Naive B cell (primary cell): ENCODE measurements at places on chromosomes 2 and 18. TPM values are rescaled to one million over a fixed set of nuclear protein-coding genes. Genes with fewer than 3 reads are reported as not detected.

AFF3 gene
- 96.2 TPM for polyA plus RNA-seq

DNA sequence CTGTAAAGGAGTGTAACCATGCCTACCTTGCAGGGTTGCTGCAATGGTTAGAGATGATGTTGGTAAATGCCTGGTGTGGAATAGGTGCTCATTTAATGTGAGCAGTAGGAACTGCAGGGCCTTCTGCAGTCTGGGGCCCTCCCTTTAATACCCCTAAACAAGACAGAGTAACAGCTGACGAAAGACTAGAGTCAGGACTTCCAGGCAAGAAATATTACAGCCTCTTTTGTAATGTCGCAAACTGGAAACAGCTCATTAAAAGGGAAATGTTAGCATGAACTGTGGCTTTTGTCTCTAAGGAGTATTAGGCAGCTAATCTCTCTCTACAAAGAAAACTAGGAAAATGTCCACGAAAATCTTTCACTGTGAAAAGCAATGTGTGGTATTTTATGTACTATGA lies 26.0 kb downstream of the MARCO start:
- DNase-seq: no peak

DNA sequence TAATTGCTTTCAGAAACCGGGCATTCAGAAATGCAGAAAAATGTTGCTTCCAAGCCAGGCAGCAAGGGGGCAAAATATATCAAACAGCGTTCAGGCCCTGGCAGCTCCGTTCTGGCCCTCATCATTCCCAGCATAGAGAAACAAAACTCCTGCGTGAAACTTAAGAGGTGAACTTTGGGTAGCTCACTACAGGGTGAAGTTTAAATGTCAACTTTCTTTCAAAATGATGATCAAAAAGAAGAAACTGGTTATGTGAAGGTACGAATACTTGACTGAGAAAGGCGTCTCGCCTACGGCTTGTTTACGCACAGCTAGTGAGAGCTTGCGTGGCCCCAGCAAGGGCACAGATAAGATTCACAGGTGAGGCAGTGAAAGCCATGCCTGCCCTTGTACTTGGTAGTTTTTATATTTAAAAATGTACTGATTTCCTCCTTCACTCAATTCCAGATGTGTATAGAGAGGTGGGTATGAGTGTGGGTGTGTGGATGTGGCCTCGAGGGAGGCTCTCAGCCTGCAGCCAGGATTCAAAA lies 127.5 kb downstream of the NFATC1 start:
- no peak for DNase-seq

DNA sequence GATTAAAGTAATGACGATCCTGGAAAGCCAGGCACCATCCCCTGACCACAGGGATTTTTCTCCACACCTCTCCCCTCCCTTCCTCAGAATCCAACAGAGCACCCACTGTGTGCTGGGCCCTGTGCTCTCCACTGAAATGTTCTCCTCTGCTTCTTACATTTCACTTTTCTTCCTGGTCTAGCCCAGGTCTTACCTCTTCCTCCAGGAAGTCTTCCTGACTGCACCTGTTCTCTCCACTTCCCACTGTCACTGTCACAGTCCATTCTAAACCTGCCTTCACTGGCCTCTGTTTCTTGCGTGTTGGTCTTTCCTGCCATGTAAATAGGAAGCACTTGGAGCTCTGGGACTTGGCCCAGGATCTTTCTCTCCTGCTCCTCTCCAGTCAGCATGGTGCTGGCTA lies 7.4 kb upstream of the NGEF start:
- no peak for DNase-seq

DNA sequence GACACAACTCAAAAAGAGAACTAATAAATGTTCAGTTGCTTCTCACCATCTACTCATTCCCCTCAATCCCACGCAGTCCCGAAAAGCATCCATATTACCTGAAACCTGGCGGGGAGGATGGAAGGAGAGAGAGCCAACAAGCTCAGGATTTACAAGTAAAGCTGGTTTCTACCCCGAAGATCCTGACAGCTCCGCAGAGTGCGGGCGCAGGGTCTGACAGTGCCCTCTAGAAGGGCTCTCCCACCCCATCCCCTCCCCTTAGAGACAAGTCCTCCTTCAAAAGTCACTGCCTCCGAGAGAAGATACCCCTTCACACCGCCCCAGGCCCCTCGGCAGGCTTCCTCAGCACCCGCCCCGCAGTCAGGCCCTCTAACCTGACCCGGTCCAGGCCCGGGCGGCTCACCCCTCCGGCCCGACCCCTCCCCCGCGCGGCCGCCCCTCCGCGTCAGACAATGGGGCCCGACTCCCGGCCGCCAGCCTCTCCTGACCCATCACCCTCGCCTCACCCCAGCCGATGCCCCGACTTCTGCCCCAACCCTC lies 550 bp downstream of the RAB1A start:
- no peak for DNase-seq

DNA sequence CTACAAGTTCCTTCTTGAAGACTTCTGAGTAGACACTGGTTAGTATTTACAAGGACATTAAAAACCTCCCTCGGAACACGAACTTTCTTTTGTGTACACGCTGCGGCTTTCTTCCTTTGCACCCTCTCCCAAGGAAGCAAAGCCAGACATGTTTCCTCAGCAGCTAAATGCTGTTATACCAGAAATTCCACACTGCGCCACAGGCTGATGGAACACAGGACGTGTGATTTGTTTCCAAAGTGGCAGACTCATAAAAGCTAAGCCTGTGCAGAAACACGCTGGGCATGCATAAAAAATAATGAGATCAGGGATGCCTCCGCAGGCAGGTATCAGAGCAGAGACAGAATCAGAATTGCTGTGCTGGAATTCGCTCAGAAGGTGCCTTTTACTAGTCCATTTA lies 73.0 kb upstream of the RGPD5 start:
- no peak for DNase-seq

GRCh38 chr18:35355140-35355618 lies 11.0 kb upstream of the ZNF24 start:
- peak; percentile 67 for DNase-seq

DNA sequence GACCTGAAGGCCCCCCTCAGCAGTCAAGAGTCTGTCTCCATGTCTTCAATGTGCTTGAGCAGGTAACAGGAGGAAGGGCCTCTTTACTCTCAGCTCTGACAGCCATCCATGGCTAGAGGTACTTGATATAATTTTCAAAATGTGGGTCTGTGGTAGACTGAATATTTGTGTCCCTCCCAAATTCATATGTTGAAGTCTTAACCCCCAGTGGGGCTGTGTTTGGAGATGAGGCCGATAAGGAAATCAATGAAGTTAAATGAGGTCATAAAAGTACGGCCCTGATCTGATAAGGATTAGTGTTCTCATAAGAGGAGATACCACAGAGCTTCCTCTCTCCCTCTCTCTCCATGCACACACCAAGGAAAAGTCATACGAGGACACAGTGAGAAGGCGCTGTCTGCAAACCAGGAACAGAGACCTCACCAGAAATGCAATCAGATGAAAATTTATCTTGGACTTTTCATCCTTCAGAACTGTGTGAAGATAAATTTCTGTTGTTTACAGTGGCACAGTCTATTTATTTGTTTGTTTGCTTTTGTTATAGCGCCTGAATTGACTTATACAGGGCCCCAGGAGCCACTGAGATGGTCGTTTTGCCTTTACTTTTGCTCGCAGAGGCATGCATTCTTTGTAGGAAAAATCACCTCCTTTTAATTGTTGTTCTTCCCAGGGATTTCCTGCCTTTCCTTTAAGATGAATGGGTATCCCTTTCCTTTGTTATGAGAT lies 274.8 kb upstream of the TRIB2 start:
- DNase-seq: no peak

DNA sequence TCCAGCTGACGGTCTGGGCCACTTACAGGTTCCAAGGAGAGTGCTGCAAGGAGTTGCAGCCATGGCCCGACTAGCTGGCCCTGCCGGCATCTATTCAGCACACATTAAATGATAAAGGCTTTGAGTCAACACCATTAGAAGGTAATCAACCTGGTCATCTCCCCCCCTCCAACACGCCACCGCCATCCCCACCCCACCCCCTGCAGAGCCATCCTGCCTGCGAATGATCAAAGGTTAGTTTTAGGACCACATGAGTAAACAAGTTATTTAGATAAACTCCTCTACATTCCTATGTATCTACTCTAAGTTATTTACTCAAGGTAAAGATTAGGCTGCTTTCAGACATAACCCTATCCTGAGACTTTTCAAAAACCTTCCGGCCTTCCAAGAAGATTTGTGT lies 349.3 kb upstream of the SLC39A10 start:
- DNase-seq: no peak

LCT gene
- not detected for polyA plus RNA-seq

DNA sequence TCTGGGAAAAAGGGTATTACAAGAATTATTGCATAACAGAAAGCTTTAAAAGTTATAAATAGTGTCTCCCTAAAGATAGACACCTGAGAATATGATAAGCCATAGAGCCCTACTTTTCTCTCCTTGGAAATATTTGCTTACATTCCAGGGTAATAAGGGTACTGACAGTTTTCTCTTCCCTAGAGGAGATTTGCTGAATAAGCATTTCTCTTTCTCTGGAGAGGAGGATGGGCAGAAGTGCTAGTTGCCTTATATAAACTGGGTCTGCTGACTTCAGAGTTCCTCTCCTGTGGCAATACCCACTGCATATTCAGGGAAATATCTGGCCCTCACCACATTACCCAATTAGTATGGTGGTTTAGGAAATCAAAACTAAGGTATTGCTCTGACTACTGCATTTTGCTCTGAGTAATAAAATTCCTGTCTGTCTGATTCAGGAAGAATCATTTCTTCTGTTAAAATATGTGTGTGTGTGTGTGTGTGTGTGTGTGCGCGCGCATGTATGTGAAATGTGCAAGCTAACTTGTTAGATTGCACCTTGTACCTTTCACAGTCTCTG lies 1391.3 kb downstream of the DSC3 start:
- DNase-seq: no peak

GRCh38 chr2:127887082-127887775 lies 1.5 kb upstream of the AMMECR1L start:
- no peak for DNase-seq

DNA sequence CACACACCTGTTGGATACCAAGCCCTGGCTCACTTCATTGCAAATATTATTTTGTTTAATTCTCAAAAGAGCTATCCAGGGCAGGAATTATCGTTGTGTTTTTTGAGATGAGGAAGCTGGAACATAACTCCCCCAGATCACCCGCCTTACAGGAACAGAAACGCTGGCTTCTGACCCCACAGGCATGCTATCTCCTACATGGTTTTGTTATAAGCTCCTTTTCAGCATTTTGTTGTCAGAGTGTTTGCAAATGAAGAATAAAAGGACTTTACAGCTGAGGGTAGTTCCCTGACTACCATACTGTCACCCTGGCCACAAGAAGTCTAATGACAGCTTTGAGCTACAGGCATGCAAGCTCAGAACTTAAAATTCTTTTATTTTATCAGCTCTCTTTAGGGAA lies 62.0 kb upstream of the MRPS9 start:
- peak; percentile 12 for DNase-seq

DNA sequence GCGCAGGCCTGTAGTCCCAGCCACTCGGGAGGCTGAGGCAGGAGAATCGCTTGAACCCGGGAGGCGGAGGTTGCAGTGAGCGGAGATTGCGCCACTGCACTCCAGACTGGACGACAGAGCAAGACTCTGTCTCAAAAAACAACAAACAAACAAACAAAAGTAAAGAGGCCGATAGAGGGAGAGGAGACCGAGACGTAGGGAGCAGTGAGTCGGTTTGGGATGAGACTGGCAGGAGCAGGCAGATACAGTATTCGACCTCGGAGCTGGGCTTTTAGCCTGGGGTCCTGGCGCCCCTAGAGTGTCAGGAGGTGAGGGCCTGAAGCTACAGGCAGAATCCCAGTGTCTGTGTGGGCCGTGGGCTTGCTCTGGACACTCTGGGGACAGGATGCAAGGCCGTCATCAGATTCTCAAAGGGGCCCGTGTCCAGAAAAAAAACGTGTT lies 51.2 kb downstream of the SLC4A1AP start:
- DNase-seq: no peak

LYG2 gene
- not detected for polyA plus RNA-seq

- peak; percentile 51 for DNase-seq
Observed at GRCh38 chr18:13382366-13382953, 163.9 kb downstream of the LDLRAD4 start.

B3GNT7 gene
- polyA plus RNA-seq: 0.35 TPM

EMX1 gene
- polyA plus RNA-seq: not detected

- DNase-seq: no peak
Observed at GRCh38 chr2:220036431-220036830, 409.0 kb downstream of the SLC4A3 start.

DNA sequence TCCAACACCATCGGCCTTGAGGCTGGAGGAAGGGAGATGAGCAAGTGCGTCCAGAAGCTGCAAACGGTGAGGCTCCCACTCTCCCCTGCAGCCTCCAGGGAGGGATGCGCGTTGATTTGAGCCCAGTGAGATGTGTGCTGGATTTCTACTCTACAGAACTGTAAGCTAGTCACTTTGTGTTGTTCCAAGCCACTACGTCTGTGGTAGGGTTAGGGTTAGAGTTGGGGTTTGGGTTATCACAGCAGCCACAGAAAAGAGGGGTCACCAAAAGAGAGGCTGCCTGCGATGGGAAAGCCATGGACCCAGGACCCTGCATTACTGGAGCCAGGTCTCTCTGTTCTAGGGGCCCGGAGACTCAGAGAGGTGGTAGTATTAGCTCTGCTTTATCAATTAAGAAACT lies 94.5 kb downstream of the KCNF1 start:
- no peak for DNase-seq

GRCh38 chr18:52764316-52764715 lies 424.3 kb downstream of the DCC start:
- no peak for DNase-seq

CNGA3 gene
- polyA plus RNA-seq: not detected

DNA sequence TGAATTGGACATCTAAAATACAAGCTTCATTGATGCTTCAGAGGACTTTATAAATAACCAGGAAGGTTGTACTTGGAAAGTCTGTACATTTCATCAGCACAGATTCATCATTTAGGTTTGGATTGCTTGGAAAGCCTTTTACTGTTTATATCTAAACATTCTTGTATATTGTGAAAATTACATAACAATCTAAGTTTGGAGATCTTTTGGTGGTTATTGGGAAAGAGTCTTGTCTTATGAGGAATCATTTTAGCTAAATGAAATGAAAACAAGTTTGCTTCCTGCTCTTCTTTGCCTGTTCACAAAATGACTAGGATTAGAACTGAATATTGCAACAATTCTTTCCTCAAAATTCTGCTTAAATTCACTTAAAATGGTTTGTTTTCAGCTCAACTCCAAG lies 79.3 kb downstream of the ABI2 start:
- no peak for DNase-seq

DNA sequence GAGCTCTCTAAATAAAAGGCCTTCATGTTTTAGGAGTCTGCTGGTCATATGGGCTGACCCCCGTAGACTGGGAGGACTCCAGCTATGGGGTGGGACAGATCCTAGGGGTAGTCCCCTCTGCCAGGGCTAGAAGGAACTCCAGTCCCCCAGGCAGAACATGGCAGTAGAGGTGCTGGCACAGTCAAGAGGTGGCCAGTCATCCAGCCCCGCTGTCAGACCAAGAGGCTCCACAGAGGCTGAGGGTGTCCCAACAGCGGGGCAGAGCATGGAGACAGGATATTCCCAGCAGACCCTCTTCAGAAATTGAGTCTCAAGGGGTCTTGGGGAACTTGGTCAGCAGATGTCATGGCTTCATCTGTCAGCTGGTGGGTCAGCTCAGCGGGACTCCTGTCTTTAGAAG lies 76.6 kb downstream of the LONRF2 start:
- DNase-seq: no peak

G6PC2 gene
- polyA plus RNA-seq: not detected

KCNS3 gene
- 0.24 TPM for polyA plus RNA-seq

GALNT14 gene
- polyA plus RNA-seq: not detected

DSC2 gene
- not detected for polyA plus RNA-seq

- no peak for DNase-seq
Observed at GRCh38 chr2:197079832-197080555, 153.5 kb upstream of the PGAP1 start.

- no peak for DNase-seq
Observed at GRCh38 chr18:67508146-67508545, 8.4 kb downstream of the DSEL start.

GRCh38 chr2:39549718-39550464 lies 112.8 kb upstream of the MAP4K3 start:
- no peak for DNase-seq
